ENCODE measurements at places on chromosomes 1 and 21.
A peak's percentile ranks its signal among the peaks of the same experiment; 100 is the strongest.

- no peak for DNase-seq
These were observed 110.4 kb downstream of the EPHB2 start for GRCh38 chr1:22821027-22821426.

- DNase-seq, result peak; percentile 43
These were observed 39.8 kb downstream of the HTR6 start for GRCh38 chr1:19704247-19705113.

GRCh38 chr1:65493802-65494201 is 73.3 kb downstream of the LEPR start:
- no peak for DNase-seq

- DNase-seq, result no peak
These were observed 1.0 kb downstream of the CRB1 start for GRCh38 chr1:197269053-197269452.

DNA sequence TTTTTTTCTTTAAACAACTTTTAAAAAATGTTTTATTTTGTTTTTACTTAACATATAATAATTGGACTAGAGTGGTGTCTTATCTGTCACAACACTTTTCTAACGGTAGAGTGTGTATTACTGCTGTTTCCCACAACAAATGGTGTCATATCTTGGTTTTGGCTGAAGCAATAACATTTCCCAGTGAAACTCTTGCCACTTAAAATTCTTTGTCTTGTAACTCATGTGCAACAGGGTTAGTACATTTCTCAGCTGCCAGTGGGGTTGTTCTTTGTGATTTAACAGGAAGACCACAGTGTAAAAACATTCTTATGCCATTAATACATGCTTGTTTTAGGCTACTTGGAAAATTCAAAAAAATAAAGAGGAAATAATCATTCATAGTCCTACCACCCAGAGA is 43.5 kb downstream of the ALPL start:
- no peak for DNase-seq

- DNase-seq, result no peak
These were observed 89.9 kb downstream of the CD247 start for GRCh38 chr1:167428395-167428794.

DNA sequence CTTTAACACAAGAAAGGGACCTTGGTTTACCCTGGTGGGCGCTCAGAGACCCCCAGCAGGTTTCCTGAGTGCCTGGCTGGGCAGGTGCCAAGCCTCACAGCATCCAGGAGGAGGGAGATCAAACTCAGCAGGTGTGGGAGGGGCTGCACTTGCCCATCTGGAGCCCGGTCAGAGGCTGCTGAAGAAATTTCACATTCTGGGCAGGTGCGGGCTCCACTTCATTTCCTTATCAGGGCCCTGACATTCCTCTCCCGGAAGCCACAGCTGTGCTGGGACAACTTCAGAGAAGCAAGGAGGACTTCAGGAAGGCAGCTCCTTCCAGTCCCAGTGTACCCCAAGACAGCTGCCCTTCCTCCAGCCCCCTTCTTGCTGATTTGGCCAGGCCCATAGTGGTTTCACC is 82.9 kb downstream of the ITPKB start:
- DNase-seq, result no peak

- no peak for DNase-seq
These were observed 29.0 kb upstream of the SLC19A2 start for GRCh38 chr1:169514566-169515270.

DNA sequence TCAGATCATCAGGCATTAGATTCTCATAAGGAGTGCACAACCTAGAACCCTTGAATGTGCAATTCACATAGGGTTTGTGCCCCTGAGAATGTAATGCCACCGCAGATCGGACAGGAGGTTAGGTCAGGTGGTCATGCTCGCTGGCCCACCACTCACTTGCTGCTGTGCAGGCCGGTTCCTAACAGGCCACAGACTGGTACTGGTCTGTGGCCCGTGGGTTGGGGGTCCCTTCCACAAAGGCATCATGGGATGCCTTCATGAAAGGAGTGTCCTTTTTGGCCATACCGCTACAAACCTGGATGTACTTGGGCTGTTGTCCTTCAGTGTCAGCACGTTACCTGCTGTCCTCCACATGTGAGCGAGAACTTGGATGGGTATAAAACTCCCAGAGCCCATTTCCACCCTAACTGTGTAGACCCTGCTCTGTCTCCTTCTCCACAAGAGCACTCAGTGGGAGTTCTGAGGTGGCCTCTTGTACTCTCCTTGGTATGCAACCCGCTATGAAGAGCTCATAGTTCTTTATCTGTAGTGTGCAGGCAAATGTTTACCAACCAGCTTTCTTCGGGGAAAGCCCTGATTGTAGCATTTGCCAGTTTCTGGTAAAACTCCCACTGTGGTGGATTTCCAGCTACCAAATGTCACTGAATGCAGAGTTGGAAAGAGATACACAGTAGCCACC is 41.7 kb upstream of the SLC19A1 start:
- DNase-seq, result no peak

DNA sequence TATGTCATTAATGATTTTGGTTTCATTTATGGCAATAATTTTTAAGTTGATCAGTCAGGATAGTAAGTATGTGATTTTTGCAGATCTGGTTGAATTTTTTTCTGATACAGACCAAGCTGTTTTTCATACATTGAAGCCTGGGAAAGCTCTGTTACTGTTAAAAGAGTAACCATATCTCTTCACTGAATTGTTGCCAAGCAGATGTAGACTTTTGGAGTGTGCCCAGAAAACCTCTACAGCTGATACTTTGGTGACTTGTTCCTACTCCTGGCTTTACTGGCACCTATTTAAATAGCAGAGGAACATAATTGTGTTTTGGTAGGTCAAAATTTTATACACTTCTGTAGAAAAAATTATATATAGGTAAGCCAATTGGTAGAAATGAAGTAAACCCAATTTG is 49.4 kb downstream of the NFIA start:
- no peak for DNase-seq

DNA sequence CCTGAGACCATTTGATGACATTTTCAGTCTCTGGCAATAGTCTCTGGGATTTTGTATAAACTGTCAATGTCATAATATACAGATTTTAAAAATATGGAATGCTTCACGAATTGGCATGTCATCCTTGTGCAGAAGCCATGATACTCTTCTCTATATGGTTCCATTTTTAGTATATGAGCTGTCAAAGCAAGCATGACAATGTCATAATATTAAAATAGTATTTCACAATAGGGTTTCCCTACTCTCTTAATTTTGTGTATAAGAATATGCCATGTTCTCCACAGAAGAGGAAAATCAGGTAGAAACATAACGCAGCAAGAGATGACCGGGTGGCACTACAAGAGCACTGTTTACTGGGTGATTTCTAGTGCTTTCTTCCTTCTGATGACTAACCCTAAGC is 8.3 kb upstream of the DIPK1A start:
- no peak for DNase-seq

- DNase-seq, result no peak
These were observed 18.6 kb upstream of the PADI1 start for GRCh38 chr1:17186216-17186909.

- no peak for DNase-seq
These were observed 14.3 kb downstream of the KPNA6 start for GRCh38 chr1:32122151-32122550.

GRCh38 chr1:1630191-1630964 is 1.6 kb upstream of the MMP23B start:
- peak; percentile 85 for DNase-seq

- DNase-seq, result no peak
These were observed 75.6 kb upstream of the HOOK1 start for GRCh38 chr1:59739111-59739510.

- no peak for DNase-seq
These were observed 21.2 kb upstream of the FMO4 start for GRCh38 chr1:171292799-171293198.

DNA sequence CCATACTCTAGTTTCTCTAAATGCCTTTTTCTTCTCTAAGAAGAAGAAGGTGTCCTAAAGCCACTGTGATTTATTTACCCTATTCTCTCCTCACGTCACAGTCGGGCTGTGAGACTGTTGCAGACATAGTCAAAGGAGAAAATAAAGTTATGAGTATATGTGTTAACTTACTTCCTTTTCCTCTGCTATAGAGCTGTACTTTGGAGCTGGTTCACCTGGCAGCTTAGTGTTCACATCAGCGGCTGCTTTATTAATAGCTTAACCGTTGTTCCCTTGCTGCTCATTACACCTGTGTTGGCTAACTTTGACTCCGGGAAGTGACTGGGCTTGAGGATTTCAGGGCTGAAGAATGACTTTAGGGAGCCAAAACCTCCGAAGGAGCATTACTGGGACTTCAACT is 3.6 kb downstream of the PFKFB2 start:
- no peak for DNase-seq

DNA sequence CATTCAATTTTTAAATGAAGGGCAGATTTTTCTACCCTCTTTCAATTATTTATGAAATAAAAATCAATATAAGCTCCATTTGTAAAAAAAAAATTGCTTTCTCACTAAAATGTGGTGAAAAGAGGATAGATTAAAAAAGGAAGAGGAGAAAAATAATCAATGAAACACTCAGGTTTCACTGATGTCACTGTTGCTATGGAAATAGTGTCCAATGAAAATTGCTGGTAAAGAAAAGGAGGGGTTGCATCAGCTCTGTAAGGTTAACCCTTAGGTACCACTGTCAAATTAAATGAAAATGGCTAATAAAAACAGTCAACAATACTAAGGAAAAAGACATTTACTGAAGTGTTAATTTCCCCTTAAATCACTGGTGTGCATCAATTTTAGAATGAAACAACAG is 91.6 kb upstream of the TTC39A start:
- DNase-seq, result no peak

- peak; percentile 84 for DNase-seq
These were observed 21.8 kb downstream of the SLC27A3 start for GRCh38 chr1:153796786-153797659.

DNA sequence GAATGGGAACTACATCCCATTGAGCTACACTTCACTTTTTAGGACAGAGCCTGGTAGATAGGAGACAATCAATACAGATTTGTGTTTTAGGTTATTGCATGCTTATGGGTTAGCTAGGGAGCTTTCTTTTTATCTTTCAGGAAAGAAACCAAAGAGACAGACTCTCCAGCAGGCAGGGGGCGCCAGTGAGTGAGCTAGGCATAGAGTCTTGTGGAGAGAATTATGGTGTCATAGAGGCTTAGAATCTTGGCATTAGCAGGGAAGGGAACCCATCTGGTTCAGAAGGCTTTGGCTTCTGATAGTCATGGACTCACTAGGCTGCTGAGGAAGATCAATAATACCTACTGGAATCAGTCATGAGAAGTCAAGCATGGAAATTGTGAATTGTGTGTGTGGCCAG is at the start of gene SMCP:
SMCP (plus strand) TSS at position 281 of the 400 bp plus-strand sequence. CDS start 6,101 bp downstream, outside the sequence.
- no peak for DNase-seq

- no peak for DNase-seq
These were observed 165.8 kb upstream of the RAB4A start for GRCh38 chr1:229105109-229105508.

DNA sequence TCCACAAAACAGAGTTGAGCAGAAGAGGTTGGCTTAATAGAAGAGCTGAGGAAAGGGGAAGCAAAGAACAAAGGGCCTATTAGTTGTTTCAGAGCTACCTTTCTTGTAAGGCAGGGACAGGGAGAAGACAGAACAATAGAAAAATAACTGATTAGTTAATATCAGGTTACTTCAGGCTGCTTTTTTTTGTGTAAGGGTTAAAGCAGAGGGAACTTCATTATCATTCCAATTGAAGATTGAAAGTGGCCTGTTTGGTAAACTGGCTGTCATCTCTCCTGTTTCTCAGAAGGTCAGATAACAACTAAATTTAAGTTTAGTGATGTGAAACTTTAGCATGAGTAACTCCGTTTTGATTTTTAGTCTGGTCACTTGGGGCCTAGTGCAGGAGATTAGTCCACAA is 22.3 kb downstream of the CDC42 start:
- no peak for DNase-seq

DNA sequence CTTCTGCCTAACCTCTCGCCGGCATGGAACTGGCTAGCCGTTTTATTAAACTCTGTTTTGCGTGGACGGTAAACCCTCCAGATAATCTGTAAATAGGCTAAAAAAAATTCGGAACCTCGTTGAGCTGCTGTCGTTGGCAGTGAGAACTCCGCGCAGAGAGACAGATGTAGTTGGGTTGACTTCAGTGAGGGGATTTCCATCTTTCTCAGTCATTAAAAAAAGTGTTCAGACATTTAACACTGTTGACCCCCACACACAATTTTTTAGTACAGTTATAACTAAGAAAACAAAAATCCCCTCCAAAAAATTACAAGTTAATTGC is 464 bp downstream of the PARK7 start:
- DNase-seq, result peak; percentile 38

DNA sequence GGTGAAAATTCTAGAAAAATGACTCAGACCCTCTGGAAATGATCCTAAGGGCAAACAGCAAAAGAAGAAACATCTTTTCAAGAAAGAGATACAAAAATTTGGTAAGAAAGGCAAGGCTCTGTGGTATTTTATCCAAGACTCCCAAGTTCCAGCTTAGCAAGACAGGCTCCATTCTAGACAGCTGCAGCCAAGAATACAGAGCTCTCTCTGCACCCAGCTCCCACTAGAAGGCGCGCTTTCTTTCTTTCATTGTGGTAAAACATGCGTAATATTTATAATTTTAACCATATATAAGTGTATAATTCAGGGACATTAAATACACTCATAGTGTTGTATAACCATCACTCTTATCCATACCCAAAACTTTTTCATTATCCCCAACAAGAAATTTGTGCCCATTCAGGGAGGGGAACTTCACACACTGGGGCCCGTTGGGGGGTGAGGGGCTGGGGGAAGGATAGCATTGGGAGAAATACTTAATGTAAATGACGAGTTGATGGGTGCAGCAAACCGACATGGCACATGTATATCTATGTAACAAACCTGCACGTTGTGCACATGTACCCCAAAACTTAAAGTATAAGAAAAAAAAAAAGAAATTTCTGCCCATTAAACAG is 2.2 kb upstream of the HFM1 start:
- no peak for DNase-seq

DNA sequence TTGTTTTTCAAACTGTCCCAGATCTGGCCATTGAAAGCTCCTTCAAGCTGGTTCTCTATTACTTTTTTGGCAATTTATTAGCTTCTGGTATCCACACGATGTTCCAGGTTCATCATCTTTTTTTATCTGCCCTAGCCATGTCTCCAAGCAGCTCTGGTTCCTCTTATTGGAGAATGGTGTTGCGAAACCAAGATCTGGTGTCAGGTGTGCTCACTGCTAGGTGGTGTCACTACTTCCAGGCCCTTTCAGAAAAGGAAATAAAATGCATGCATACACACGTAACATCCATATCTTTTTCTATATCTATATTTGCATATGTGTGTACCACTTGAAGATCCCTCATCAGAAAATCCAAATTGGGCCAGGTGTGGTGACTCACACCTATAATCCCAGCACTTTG is 53.3 kb downstream of the GATAD2B start:
- DNase-seq, result no peak

DNA sequence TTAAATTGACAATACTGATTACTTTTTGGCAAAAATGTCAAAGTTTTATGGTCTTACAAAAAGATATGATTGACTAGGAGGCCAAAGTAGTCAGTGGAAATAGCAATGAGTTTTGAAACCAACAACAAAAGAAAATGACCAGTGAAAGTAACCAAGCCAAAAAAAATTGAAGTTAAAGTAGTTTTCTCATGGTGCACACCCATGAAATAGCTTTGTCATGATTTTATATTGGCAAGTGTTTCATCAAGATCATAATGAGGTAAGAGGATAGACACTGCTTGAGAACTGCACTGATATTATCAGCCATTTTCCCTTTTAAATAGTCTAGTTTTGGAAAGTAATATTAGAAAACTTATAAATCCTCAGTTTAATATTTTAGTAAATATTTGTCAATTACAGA is 206.2 kb upstream of the ADAMTS5 start:
- no peak for DNase-seq

- no peak for DNase-seq
These were observed 29.5 kb downstream of the EGLN1 start for GRCh38 chr1:231392389-231393131.

GRCh38 chr1:64597113-64597512 is 127.2 kb downstream of the CACHD1 start:
- no peak for DNase-seq

All from activated T-cell treated with anti-CD3 and anti-CD28 coated beads for 4 hours (primary cell).